ENCODE measurements at places on chromosomes 4 and X. TPM values are rescaled to one million over a fixed set of nuclear protein-coding genes. Genes with fewer than 3 reads are reported as not detected.

- DNase-seq = no peak
Observed at GRCh38 chr4:26076000-26076587, 162.1 kb downstream of the SMIM20 start.

- DNase-seq = no peak
Observed at GRCh38 chr4:25936696-25937095, 22.7 kb downstream of the SMIM20 start.

- DNase-seq = no peak
Observed at GRCh38 chr4:149553959-149554520, 261.6 kb downstream of the IQCM start.

DNA sequence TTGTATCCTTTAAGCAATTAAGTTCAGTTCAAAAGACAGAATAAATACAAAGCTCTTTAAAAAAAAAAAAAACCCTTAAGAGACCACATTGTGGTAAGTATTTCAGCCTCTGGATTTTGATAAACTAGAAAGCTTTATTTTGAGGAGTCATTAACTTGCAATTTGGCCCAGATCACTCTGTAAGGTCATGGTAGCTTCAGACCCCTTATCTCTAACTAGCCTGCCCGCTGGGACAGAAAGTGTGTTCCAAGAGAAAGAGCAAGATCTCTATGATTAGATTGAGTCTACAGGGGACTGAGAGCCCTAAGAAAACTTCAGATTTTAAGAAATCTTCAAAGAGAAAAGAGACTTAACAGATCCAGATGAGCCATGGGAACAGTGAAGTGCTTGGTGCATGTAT lies 45.6 kb downstream of the GALNT7 start:
- DNase-seq = no peak

EIF1AX gene
- 60.6 TPM for polyA plus RNA-seq

EPHA5 gene
- not detected for polyA plus RNA-seq

PDLIM3 gene
- 0.12 TPM for polyA plus RNA-seq
